ENCODE measurements at places on chromosomes 2 and 18. TPM values are rescaled to one million over a fixed set of nuclear protein-coding genes. Genes with fewer than 3 reads are reported as not detected.

CBLN2 gene
- total RNA-seq: not detected

GRCh38 chr2:217790195-217790594 lies 212.6 kb downstream of the TNS1 start:
- no peaks in the 10 kb centered on the region for H3K27me3 ChIP-seq
- peak overlapping the region; percentile 59 for H3K4me3 ChIP-seq
- peak; percentile 41 for DNase-seq
- H3K4me1 ChIP-seq: no peaks in the 10 kb centered on the region
- H3K27ac ChIP-seq: no peak overlapping the region

- no peak for DNase-seq
- H3K4me3 ChIP-seq: no peak overlapping the region
- H3K27me3 ChIP-seq: no peaks in the 10 kb centered on the region
- H3K27ac ChIP-seq: no peak overlapping the region
- H3K36me3 ChIP-seq: no peaks in the 10 kb centered on the region
- H3K4me1 ChIP-seq: peaks cover 18% of the 10 kb centered on the region
These were observed 621.7 kb downstream of the TMEM182 start for GRCh38 chr2:103383541-103383940.

ADGRF3 gene
- 0.38 TPM for total RNA-seq

- DNase-seq: no peak
- H3K27ac ChIP-seq: no peak overlapping the region
- H3K36me3 ChIP-seq: no peaks in the 10 kb centered on the region
- no peaks in the 10 kb centered on the region for H3K27me3 ChIP-seq
- H3K4me1 ChIP-seq: peaks cover 23% of the 10 kb centered on the region
These were observed 36.6 kb downstream of the CYRIA start for GRCh38 chr2:16629044-16629443.

DNA sequence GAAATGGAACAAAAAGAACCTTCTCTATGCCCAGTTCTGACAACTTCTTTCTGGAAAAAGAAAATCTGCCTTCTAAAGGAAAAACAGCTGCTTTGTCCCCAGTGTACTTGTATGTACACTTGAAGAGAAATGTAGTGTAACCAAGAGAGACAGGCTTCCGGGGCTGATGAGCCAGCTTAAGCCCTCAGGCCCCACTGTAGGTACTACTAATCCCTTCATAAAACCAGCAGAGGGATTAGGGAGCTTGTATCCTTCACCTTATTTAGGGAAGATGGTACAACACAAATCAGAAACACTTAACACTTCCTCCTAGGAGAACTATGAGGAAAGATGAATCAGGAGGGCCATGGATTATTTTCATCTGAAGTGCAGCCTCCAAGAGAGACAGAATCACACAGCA lies 18.8 kb upstream of the SUCLG1 start:
- H3K27ac ChIP-seq: no peak overlapping the region
- no peak for DNase-seq
- H3K27me3 ChIP-seq: no peaks in the 10 kb centered on the region
- no peak overlapping the region for H3K4me3 ChIP-seq

DNA sequence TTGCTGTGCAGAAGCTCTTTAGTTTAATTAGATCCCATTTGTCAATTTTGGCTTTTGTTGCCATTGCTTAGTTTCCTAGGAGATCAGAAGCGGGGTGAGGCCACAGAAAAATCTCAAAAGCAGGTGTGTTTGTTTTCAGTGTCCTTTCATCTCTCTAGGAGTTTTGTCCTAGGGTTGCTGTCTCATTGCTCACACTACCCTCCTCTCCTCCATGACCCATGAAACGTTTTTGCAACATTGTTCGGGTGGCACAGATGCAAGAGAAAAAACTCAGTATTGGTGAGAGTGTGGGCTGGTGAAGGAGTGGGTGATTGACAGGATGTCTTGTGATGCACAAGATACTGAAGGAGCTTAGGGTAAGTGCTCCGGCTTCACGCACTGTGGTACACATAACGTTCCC lies 103.6 kb downstream of the LYPD1 start:
- H3K27ac ChIP-seq: no peak overlapping the region
- H3K36me3 ChIP-seq: no peaks in the 10 kb centered on the region
- no peaks in the 10 kb centered on the region for H3K4me1 ChIP-seq
- no peak overlapping the region for H3K4me3 ChIP-seq

TRIP12 gene
- 117 TPM for total RNA-seq

GRCh38 chr2:238511614-238511950 lies 84.9 kb downstream of the ASB1 start:
- no peaks in the 10 kb centered on the region for H3K36me3 ChIP-seq
- H3K4me1 ChIP-seq: peaks cover 11% of the 10 kb centered on the region
- no peak overlapping the region for H3K4me3 ChIP-seq
- no peaks in the 10 kb centered on the region for H3K27me3 ChIP-seq

Measured in GM23338 (cell line).